A549 treated with RU486 at 1 μM for 4 hours (cell line): ENCODE measurements at places on chromosomes 11 and 22. TPM values are rescaled to one million over a fixed set of nuclear protein-coding genes. Genes with fewer than 3 reads are reported as not detected.

The KRTAP5-9 gene
- total RNA-seq, result not detected in 5 replicates

The CLMP gene
- total RNA-seq, result 25.7 to 29.6 TPM (median 27.6 TPM) in 5 replicates

The SMTNL1 gene
- total RNA-seq, result not detected in 5 replicates

The PANX3 gene
- total RNA-seq, result not detected in 5 replicates

The LINC01488 gene
- not detected in 5 replicates for total RNA-seq

The CDC42EP2 gene
- 12.9 to 17.9 TPM (median 15.8 TPM) in 5 replicates for total RNA-seq

The ME3 gene
- total RNA-seq, result 14.9 to 21.8 TPM (median 20.2 TPM) in 5 replicates

The OR5B2 gene
- not detected in 5 replicates for total RNA-seq
